Naive thymus-derived CD4-positive, alpha-beta T cell (primary cell): ENCODE measurements at places on chromosomes 2 and 18. TPM values are rescaled to one million over a fixed set of nuclear protein-coding genes. Genes with fewer than 3 reads are reported as not detected.

PIEZO2 gene
- polyA plus RNA-seq, result not detected

MCEE gene
- polyA plus RNA-seq, result 38.0 TPM

ZAP70 gene
- 166 TPM for polyA plus RNA-seq

LRP2 gene
- polyA plus RNA-seq, result not detected

DNA sequence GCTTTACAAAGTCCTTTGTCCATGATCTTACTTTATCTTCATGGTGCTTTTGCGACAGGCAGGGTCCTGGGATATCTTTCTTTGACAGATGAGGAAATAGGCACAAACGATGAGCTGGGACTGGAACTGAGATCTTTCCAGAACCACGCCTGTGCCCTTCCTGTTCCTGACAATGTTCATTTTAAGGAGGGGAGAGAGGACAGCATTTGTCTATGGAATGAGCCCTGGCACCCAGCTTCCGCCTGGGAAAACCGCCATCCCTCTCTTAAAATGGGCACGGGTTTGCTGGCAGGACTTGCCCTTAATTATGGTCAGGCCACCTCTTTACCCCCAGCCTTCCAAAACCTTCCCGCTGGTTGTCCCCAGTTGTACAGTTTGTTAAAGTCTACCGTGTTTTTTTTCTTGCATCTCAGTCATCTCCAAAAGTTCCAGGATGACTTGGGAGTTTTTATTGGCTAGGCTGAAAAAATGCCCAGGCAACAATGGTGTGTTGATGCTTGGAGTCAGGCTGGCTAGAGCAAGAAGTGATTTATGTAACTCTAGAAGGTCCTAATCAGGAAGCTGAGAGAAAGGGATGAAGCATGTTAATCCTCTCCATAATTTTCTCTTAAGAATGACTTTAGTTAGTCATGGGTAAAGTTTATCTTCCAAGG lies 264.9 kb upstream of the EPAS1 start:
- no peaks in the 10 kb centered on the region for H3K36me3 ChIP-seq
- no peak overlapping the region for H3K27ac ChIP-seq
- no peak for DNase-seq
- H3K27me3 ChIP-seq, result no peaks in the 10 kb centered on the region

DNA sequence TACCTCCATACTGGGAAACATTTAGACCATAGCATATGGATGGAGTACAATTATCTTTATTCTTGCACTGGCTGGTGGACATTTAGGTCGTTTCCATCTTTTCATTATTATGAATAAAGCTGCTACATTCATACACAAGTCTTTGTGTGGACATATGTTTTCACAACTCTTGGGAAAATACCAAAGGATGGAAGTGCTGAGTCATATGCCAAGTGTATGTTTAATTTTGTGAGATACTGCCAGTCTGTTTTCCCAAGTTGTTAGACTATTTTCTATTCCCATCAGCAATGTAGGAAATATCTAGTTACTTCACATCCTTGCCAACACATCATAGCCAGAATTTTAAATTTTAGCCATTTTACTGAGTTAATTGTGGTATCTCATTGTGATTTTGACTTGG lies 91.5 kb downstream of the GALNT13 start:
- H3K4me1 ChIP-seq, result no peaks in the 10 kb centered on the region
- no peaks in the 10 kb centered on the region for H3K27me3 ChIP-seq
- H3K27ac ChIP-seq, result no peak overlapping the region

GRCh38 chr2:227395556-227395955 lies 7.8 kb upstream of the SCYGR1 start:
- DNase-seq, result no peak
- no peaks in the 10 kb centered on the region for H3K36me3 ChIP-seq
- no peak overlapping the region for H3K27ac ChIP-seq
- no peak overlapping the region for H3K4me3 ChIP-seq
- H3K27me3 ChIP-seq, result no peaks in the 10 kb centered on the region
- H3K4me1 ChIP-seq, result no peaks in the 10 kb centered on the region

DNA sequence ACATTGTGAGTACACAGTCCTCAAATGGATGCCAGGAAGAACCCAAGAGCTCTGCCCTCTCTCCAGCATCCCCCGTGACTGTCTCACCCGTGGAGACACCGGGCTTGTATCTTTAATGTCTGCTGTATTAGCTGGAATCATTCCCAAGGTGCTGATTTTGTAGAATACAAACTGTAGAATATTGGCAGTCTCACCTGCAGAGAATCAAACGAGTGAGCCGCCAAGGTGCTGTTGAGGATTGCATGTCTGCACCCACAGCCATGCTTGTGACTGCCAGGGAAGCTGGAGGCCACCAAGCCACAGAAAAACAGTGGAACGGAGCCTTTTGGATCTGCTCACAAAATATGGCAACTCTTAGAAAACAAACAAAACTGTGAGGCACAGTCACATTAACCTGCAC lies 37.5 kb downstream of the TMEM18 start:
- H3K27me3 ChIP-seq, result no peaks in the 10 kb centered on the region
- no peak overlapping the region for H3K4me3 ChIP-seq
- H3K36me3 ChIP-seq, result no peaks in the 10 kb centered on the region

DNA sequence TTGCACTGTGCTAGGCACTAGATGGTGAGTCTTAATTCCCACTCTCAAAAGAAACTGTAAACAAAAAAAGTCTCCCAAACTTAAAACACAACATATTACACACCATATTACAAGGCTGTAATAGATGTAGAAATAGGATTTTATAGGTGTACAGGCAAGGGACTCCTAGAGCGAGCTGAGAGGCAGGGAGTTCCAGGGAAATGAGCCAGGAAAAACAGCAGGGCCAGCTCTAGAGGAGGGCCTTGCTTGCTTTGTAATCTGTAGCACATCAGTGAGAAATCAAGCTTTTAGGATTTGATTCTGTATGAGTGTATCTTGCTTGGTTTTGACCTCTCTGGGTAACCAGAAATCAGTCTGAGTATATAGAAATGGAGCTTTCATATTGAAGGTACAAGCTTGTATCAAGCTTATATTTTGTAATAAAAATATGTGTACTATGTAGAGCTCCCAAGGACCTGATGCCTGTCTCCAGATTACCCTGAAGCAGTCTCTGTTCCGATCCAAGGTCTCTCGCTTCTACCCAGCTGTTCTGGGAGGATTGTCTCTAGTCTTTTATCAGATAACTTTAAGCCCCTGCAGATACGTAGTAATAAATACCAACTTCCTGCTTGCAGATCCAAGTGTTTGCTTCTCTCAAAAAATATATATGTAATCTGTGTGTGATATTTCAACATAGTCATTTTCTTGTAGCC lies 73.0 kb downstream of the MYO1B start:
- no peaks in the 10 kb centered on the region for H3K27me3 ChIP-seq
- H3K36me3 ChIP-seq, result no peaks in the 10 kb centered on the region
- DNase-seq, result no peak
- no peak overlapping the region for H3K4me3 ChIP-seq
- no peak overlapping the region for H3K27ac ChIP-seq

DNA sequence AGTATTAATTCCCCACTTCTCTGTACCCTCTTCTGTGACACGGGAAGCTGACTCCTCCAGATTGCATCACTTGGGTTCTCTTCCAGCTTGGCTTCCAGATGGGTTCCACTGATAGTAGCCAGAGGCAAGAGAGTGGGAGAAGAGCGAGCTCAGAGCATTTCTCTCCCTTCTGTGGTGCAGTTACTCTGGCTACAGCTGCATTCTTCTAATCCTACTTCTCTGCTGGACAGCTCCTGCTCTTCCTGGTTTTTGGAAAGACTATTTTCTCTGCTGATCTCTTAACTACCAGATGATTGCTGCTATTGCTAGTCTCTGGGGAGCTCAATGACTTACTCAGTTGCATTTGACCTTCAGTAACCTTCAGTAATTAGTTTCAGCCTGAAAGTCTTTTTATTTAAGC lies 187.5 kb upstream of the MAP2 start:
- H3K4me1 ChIP-seq, result no peaks in the 10 kb centered on the region
- no peak for DNase-seq
- H3K27ac ChIP-seq, result no peak overlapping the region
- H3K27me3 ChIP-seq, result no peaks in the 10 kb centered on the region
- H3K4me3 ChIP-seq, result no peak overlapping the region

DNA sequence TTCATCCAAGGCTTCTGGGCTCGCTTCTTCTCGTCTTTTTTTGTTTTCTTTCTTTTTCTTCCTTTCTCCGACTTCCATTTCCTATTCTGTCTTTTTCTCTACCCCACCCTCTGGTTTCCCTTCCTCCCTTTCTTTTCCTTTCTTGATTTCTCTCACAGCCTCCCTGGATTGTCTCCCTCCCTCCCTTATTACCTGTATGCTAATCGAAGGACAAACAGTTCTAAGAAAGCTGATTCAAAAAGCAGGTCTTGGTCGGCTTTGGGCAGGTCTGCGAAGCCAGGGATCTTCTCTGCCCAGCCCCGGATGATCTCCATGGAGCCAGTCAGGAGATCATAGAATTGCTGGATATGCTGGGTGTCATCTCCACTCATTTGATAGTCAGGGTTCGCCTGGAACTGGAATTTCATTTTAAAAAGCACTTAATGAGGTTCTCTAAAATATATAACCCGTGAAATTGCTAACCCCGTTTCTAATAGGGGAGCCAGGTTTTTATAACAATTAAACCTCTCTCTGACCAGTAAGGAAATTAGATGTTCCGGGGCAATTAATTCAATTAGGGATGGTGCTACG lies 5.9 kb downstream of the NR4A2 start:
- no peak for DNase-seq
- H3K36me3 ChIP-seq, result no peaks in the 10 kb centered on the region
- peaks cover 8% of the 10 kb centered on the region for H3K4me1 ChIP-seq
- no peak overlapping the region for H3K27ac ChIP-seq
